CD8-positive, alpha-beta T cell (primary cell): ENCODE measurements at places on chromosomes 4 and X.

- DNase-seq: no peak
Observed at GRCh38 chr4:48467891-48468290, 15.3 kb upstream of the SLC10A4 start.

- no peak for DNase-seq
Observed at GRCh38 chr4:15488658-15489470, 19.2 kb downstream of the CC2D2A start.

GRCh38 chrX:8849945-8850344, 48.8 kb upstream of the FAM9A start:
- no peak for DNase-seq

DNA sequence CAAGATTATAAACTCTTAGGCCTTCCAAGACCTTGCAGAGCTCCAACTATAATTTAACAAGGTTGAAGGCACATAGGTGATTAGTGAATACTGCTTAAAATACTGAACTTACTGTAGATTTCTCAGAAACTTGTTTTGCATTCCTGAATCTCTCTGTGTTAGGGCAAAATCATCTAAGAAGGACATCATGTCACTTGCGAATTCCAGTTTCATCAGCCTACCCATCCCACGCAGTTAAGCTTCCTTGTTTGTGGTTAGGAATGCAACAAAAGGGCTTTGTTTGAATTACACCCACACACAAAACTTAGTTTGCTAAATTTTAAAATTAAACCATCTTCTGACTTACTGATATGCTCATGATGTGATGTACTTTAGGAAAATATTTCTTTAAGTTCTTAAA, 174.0 kb downstream of the SOWAHB start:
- DNase-seq: no peak

- no peak for DNase-seq
Observed at GRCh38 chrX:23737413-23737812, 5.7 kb downstream of the ACOT9 start.
